Activated CD4-positive, CD25-positive, alpha-beta regulatory T cell treated with anti-CD3 and anti-CD28 coated beads, Interleukin-2, amount 50 U/mL, for 24 hours (primary cell): ENCODE measurements at places on chromosomes 1 and 21.

DNA sequence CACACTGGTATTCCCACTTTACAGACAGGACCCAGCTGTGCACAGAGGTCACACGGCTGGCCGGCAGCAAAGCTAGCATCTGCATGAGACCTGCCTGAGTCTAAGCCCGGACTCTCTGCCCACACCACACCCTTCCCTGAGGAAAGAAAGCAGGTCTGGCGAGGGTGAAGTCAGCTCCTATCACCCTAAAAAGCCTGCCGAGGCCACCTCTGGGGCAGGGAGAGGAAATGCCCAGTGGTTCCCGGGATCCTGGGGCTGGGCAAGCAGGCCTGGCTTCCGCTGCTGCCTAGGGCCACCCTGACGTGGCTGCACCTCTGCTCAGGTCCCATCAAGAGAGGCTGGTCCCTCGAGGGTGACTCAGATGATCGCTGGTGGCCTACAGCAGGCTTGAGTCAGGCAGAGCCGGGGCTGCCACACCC is 42.2 kb downstream of the RAP1GAP start:
- no peak for ATAC-seq

DNA sequence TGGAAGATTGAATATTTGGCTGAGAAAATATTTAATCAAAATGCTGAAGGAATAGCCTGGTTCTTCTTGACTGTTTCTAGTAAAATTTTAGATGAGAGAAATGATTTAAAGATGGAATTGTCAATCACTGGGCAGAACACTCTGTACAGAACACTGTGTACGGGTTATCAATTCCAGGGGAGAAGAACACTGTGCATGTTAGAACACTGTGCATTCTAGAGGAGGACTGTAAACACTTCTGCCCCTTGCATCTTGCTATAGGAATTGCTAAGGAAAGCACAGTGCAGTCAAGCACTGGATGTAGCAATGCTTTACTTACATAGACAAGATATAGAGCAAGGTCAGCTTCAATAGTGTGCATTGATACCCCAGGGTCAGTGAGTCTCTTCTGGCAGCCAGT is 98.7 kb downstream of the RWDD3 start:
- ATAC-seq: no peak

DNA sequence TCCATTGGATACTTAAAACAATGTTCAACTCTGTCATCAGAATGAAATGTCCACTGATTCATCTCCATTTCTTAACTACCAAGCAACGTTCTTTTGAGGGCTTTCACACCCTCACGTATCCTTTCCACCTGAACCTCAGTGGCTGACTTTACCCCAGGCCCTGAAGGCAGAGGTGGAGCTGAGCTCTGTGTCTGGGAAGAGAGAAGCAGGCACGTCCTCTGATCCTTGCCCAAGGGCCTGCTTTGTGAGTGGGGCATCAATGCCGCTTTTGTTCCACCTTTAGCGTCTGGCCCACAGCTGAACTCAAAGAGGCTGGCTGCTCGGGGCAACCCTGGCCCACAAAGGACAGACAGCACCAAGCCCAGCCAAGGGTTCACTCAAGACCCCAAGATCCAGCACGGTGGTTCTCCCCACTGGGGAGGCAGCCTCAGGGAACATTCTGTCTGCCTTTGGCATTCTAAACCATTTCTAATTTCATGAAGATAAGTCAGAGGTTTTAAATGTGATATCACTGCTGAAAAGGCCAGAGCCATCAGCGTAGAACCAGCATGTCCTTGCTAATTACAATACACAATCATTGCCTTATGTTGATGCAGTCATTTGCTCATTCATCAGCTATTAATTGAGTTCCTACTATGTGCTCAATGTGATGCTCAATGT is 126.0 kb upstream of the UBE2U start:
- no peak for ATAC-seq

DNA sequence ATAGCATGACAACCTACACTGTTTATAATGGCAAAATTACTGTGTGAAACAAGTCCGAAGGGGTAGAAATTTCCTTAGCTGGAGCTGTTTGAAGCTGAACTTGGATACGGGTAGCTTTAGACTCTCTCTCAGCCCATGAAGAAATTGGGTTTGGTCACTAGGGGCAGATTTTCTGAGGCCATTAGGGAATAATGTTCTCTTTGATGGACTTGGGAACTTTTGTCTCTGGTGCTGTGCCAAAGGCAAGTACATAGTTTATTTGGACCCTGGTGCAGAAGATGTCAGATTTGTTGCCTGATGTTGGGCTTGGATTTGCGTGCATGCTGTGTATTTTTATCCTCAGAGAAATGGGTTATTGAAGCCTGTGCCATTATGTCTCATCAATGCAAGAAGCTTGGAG is 109.6 kb downstream of the VPS13D start:
- ATAC-seq: no peak

- ATAC-seq: no peak
Measured at GRCh38 chr1:47885062-47885830, 111.9 kb downstream of the TRABD2B start.
